Choroid plexus epithelial cell (primary cell): ENCODE measurements at places on chromosomes 16 and 17.

GRCh38 chr17:33229499-33229898 lies 63.6 kb downstream of the ASIC2 start:
- no peak for DNase-seq

DNA sequence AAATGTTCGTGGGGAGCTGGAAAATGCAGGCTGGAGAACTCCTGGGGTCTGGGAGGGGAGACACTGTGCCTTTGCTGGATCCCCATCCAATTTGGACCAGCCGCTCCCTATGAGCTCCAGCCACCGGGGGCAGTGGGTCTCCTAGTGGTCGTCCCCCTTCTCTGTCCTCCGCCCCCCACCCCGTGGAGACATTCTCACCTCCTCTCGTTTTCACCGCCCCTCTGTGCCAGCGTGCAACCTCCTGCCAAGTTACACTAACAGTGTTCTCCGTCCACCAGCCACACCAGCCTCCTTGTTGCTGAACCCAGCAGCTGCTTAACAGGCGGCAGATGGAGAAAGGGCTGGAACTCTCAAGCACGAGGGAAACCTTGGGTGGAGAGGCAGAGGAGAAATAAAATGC lies 67.4 kb upstream of the SOX9 start:
- DNase-seq, result no peak

DNA sequence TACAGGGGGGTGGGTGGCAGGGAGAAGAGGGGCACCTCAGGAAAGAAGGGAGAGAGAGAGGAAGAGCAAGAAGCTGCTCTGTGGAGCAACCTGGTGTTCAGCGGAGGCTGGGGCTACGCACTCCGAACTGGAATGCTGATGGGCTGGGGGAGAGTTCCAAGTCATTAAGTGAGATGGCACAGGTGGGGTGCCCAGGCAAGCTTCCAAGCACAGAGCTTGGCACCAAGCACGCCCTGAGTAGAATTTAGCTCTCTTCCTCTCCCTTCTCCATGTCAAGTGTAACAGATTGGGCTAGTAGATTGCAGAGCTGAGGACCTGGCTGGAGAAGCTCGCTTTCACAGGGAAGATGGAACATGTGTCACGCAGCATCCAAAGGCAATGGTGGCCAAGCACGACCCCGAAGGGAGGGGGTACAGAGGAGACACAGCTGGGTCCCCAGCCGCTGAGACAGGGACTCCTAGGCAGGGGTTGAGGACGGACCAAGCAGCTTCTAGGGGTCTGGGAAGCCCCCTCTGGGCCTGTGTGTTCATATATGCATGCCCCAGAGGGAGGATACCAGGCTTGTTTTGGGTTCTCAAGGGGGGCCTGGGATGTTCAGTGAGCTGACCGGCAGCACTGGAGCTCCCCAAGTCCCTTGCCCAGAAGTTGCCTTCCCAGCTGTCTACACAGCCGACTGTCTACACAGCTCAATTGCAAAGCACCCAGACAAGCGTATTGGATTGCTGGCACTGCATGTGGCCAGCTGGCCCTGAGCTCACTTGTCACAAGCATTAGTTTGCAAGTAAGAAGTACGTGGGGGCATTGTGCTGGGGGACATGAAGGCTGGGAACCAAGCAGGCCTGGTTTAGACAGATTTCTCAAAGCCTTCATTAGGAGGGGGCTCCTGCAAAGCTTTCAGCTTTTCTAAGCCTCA lies 247.8 kb downstream of the ENGASE start:
- no peak for DNase-seq

DNA sequence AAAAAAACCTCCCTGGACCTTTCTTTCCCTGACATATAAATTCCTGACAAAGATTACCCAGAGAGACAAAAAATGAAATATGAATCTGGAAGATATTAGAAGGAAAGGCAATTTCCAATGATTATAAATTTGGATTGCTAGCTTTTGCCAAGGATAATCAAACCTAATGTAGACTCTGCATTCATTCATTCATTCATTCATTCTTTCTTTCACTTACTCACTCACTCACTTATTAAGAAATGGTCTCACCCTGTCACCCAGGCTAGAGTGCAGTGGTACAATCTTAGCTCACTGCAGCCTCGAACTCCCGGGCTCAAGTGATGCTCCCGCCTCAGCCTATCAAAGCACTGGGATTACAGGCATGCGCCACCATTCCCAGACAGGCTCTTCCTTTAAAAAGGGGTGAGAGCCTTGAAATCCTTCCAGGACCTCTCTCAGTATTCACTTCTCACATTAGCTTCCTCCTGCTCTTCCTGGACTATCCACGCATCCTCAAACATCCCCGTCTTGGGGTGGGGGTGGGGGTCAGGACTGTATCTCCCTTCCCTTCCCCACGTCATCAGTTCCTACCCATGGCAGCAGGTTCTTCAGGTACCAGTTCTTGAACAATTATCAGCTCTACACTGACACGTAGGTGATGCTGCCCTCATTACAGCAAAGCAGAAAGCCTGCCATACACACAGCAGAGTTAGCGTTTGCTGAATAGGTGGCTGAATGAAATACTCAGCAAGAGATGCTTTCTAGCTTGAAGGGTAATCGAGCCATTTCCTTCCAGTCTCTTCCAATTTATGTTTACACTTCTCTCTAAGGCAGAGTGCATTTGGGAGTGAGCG lies 19.8 kb downstream of the PRPSAP1 start:
- DNase-seq, result no peak

GRCh38 chr17:65417406-65418221 lies 143.8 kb downstream of the AXIN2 start:
- peak; percentile 14 for DNase-seq
